Nephron progenitor cell (in vitro differentiated cells): ENCODE measurements at places on chromosomes 7 and 10.

DNA sequence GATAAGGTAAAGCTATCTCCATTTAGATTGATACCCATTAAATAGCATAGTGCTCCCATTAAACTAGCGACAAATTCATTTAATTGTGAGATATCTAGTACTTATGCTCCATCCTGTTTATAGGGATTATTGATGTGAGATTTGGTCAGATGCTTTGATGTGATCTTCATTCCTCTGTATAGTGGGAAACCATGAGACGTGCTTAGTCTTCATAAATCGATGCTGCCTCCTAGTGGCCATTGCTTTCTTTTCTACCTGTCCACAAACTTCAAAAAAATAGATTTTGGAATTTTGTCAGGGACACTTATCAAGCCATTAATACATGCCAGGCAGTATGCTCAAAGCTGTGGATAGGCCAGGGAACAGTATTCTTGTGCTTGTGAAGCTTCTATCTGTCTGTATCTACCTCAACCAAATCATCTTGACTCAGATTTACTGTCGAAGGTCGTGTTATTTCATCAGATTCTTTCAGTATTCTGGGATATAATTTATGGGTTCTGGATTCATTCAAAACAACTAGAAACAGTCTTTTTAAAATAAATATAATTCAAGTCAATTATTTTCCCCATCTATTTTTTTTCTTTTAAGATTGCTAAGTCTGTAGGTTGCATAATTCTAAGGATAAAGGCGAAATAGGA, 12.0 kb downstream of the LSM8 start:
- DNase-seq, result peak; percentile 61

DNA sequence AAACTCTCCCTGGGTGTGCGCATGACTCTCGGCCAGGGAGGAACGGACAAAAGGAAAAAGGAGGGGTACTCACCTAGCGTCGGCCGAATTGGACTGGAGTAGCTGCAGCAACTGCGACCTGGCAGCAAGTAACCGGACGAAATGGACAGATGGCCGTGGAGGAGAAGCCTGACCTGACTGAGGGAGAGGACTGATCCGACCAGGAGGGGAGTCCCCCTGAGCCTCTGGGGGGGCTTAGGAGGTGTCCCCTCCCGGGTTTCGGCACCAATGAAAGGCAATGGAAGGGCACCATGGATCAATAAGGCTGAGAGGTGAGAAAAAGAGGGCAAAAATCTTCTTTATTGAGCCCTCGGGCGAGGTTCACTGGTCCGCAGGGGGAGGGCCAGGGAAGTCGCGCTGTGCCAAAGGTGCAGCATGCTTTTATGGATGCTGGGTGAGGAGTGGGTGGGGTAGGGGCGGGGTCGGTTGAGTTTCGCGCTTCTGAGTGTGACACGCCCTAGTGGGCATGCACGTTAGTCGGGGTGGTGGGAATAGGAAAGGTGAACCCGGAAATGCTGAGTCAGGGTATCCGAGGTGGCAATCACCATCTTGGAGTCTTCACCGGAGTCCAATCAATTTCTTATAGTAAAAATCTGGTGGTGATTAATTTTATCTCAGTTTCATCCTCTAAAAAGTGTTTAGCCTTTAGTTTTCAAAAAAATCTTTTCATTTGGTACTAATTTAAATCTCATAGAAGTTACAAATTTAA, 638.5 kb upstream of the DPP6 start:
- no peak for DNase-seq

DNA sequence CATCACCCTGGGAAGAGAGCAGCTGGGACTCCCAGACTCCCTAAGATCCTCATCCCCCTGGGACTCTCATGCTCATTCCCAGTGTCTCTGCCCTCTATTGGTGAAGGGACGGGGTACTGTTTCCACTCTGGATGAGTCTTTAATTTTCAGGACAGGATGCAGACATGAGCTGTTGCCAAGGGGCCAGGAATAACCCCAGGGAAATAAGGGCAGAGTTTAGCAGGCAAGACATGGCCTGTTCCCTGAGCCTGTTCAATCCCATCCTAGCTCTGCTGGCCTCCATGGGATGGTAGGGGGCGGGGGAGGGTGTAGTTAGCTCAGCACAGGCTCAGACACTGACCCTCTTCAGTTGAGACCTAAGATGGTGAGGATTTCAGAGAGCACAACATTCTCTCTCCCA, 14.0 kb downstream of the C10orf105 start:
- no peak for DNase-seq

GRCh38 chr7:16403475-16403874, 17.9 kb downstream of the CRPPA start:
- no peak for DNase-seq

GRCh38 chr10:76150876-76151288, 719.5 kb downstream of the LRMDA start:
- DNase-seq, result peak; percentile 6

GRCh38 chr10:113354711-113355110, 198.1 kb upstream of the HABP2 start:
- no peak for DNase-seq

DNA sequence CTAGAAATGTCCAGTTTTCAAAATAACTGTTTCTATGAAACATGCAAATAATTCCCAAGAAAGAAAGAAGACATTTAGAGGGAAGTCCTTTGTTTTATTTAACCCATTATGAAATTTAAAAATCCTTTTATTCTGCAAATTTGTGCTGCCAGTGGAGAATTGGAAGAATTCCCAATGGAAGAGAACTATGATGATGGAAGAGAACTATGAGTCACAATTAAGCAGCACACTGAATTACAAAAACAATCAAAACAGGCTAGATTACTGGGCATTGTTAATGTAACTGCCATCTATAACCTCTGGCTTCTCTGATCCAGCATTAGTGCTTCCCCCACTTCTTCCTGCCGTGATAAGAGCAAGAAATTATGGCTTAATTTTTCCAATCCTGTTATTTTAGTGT, 126.2 kb upstream of the FEZF1 start:
- no peak for DNase-seq

- DNase-seq, result no peak
Observed at GRCh38 chr7:83111391-83111790, 51.3 kb downstream of the PCLO start.

DNA sequence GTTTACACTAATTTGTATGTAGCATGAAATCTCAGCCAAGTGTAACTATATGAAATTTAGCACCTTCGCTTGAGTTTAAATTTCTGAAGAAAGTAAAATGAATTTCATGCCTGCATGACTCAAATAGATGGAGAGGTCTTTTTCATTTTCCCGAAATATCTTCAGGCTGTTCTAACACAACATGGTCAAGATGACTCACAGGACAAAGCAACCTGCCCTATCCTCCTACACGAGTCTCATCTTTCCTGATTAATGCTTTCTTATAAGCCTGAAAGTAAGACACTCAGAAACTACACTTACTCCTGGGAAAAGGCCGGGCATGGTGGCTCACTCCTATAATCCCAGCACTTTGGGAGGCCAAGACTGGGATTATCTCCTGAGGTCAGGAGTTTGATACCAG, 41.2 kb downstream of the CH25H start:
- DNase-seq, result no peak

DNA sequence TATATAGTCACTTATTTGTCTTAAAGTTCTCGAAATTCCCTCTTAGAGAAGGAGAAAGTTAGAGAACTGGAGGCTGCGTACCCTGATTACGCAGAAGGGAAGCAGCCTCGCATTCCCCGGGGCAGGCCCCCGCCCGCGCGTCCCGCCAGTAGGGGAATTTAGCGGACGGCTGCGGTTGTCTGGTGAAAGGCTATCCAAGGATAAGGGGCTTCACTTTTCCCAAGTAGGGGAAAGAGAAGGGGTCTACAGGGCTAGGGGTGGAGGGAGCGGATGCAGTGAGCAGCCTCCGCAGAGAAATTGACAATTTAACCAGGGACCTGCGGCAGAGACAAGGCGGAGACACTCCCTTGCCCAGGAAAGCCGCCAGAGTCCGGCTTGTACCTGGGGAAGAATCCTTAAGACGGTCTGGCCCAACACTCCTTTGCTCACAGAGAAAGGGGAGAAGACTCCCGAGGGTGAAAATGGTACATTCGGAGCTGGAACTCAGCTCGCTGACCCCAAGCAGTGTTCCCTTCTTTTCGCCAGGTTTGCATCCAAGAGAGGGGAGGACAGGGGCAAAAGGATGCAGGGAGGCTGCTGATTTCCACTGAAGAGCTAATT, 994 bp upstream of the MAGI2 start:
- DNase-seq, result peak; percentile 66

DNA sequence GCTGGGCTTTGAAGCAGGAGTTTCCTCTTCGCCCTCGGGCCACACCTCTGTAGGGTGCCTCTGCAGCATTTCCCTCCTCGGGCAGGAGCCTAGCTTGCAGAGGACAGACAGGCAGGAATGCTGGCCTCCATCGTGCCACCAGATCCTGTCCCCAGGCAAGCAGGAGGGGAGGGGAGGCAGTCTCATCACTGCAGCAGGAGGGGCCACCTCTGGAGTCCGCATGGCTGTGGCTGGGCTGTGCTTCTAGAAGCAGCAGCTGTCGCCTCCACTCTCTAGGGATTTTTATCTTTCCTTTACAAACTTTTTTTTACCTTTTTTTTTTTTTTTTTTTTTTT, 181.4 kb downstream of the CUX1 start:
- DNase-seq, result no peak

DNA sequence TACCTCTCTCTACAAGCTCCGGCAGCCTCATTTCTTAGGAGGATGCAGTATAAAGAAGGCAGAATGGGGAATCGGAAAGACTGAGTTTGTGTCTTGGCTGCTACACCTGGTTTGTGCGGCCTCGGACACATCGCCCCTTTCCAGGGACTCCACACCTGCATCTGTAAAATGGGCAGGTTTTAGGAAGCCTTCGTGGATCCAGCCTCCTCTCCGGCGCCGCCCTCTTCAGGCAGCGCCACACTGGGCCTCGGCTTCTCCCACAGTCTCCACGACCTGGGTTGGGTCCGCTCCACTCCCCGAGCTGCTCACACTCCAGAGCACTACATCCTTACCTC, 341 bp downstream of the GOT1 start:
- DNase-seq, result no peak

GRCh38 chr7:12139416-12139815, 71.7 kb upstream of the TMEM106B start:
- no peak for DNase-seq

DNA sequence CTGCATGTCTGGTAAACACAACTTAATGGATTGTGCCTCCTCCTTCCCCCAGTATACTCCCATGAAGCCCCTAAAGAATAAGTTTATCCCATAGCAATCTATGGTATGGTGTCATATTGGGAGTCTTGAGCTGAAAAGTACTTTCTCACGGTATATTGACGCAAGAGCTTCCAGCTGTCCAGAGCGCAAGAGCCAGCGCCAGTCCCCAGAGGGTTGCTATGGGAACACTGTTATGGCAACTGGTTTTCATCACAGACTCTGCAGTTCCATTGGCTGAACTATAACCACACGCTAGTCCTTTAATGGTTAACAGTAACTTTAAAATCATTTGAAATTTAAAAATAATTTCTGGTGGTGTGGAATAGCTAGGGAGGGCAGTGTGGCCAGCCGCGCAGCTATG, 46.9 kb downstream of the PRPF18 start:
- DNase-seq, result no peak

DNA sequence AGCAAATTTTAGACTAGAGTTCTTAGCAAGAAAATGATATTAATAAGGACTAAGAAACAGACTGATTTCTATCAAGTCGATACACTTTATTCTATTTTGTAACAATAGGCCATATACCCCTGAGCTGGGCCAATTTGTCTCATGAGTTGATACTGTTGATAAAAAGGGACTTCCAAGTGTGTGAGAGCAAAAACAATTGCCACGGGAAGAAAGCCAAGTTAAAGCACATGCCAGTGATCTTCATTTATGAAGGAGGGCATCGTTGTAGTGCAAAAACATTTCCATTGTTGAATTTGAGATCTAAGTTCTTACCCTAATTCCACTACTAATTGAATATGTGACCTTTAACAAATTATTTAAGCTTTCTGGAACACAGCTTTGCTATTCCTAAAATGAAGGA, 119.9 kb downstream of the CNOT4 start:
- no peak for DNase-seq

GRCh38 chr10:58587676-58588075, 75.0 kb downstream of the BICC1 start:
- DNase-seq, result no peak

DNA sequence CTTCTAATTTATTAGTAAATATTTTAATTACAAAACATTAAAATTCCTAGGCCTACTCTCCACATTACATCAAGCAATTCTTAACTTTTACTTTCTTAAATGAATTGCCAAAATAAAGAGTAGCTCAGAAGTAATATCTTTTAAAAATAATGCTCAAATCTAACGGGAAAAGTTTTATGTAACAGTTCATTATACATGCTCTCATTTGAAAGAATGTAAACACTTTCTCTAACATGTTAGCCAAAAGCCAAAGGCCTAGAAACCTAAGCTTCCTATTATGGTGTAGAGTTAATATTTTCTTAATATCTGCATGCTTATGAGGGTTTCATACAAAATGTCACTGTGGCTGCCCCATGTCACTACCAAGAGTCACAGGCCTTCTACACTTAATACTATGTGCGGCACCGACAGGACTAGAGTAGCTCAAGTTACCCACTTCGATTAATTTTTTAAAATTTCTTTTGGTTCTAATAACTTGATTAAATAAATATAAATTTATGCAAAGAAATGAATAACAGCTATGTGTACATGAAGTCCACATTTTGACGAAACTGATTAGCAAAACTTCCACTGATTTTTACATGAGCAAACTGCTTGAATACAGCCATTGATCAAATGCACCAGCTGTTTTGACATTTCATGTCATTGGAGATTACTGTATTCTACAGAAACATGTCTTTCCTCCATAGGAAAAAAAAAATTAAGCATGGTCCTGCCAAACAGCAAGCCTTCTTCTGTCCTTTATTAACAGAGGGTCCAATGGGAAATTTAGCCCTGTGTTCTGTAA, 3.5 kb downstream of the COBL start:
- no peak for DNase-seq
